ENCODE measurements at places on chromosomes 7 and 10.

DNA sequence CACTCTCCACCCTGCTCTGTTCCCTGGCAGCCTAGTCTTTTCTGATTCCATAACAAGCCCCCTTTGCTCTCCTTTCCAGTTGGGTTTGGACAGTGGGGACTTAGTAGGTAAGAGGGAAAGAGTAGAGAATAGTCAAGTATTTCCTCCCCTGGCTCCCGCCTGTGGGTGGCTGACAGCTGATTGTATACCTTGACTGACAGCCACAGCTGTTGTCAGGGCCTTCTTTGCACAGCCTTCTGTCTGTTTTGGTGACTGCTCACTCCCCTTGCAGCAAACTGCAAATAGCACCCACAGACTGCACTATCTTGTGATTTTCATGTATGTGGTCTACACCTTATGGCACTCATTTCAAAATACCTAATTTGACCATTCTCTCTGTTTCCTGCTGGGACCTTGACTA, 486.3 kb downstream of the ACTR3B start:
- no peak for DNase-seq

DNA sequence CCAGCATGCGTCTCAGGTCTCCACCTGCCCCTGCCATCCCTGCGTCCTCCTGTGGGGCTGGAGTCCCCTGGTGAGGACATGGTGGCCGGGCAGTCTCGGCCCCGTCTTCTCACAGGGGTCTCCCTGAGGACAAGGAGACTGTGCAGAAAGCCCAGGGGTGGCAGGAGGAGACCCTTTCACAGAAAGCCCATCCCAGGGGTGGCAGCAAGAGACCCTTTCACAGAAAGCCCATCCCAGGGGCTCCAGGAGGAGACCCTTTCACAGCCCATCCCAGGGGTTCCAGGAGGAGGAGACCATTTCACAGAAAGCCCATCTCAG, 14.8 kb upstream of the CHST12 start:
- no peak for DNase-seq

GRCh38 chr10:122362621-122363020, 11.9 kb upstream of the PLEKHA1 start:
- DNase-seq, result no peak

GRCh38 chr10:6065835-6066234, 3.7 kb upstream of the IL2RA start:
- DNase-seq, result no peak

DNA sequence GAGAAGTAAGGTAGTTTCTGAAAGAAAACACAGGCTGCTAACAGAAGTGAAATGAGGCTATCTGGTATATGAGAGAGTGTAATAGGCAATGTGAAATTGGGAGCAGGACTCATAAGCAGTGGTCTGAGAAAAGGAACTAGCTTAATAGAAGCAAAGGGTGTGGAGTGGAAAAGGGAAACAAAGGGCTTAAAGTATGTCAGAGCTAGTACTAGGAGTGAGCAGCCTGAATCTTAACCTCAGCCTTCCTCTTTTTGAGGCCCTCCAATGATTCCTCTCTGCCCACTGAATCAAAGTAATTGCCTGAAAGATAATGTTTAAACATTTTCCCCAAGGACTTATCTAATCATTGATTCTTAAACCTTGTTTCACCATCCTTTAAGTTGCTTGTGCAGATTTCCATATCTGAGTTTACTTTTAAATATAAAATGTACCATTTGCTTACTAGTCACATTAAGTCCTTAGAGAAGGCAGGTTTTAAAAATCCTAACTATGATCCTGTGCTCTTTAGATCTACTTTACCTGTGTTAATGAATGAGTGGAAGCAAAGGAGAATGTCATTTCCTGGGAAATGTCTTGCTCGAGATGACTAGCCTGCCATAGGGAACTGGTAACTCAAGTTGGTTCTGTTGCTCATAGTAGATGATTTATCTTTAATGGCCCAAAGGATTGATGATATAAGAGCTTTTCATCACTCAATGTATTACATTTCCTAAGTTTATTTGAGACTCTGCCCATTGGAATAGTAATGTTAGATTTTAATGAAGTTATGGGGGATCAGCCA, 155.0 kb downstream of the SKAP2 start:
- DNase-seq, result no peak

DNA sequence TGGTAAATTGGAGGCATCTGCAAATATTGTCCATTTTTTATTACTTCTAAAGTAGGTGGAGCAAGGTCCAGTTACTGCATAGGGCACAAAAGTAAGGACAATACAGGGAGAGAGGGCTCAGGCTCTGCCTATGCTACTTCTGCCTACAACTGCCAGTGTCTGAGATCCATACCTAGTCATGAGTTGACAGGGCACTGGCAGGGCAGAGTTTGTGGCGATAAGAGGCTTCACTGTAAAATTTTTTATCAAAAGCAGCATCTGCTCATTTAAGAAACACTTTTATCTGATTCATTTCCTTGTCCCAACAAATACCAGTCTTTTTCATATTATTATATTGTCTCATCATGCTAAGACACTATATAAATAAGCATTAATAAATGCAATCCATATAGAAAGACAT, 178.0 kb downstream of the LRRN3 start:
- DNase-seq, result no peak

DNA sequence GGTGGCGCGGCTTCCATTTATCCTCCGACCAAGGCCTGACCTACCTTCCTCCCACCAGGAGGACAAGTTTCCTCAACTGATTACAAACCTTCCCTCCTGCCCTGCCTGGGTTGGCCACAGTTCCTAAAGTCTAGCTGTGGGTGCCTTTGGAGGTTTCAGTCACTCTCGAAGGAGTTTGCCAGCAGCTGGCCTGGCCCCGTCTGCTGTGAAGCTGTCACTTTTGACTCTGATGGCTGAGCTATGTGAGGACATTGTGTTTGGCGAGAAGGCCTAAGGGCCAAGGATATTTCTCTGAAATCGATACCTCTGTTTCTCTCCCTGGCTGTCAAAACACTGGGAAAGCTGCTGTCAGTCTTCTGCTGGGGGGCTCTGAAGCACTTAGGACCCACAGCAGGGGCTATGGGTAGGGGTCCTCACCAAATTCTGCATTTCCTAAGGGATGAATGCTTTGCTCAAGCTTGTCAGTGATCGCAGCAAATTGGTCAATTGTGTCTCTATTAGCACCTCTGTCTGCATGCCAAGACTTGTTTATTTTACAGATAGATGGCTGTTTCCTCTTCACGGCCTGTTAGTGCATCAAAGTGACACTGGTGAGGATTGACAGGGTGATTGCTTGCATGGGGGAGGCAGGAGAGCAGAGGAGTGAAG, 31.9 kb upstream of the SAMD8 start:
- no peak for DNase-seq

- no peak for DNase-seq
Measured at GRCh38 chr10:8211631-8212030, 157.1 kb downstream of the GATA3 start.

DNA sequence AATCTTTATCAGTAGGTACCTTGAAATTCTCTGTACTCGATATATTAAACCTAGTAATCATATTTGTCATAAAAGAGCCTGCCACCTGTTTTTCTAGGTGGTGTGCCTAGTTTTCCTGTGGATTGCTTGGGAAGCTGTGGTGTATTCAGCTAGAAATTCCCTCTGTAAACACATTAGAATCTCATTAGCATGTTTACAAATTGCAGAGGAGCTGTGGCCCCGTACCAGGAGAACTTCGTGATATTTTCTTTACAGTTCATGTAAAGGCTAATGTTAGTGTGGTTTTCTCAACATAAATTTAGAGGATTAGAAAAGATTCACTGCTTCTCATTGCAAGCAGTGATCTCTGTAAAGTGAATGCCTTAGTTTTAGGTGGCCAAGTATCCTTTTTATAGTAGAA, 144.7 kb downstream of the CCSER2 start:
- no peak for DNase-seq

GRCh38 chr7:23207884-23208283, 26.0 kb downstream of the NUP42 start:
- no peak for DNase-seq

Data from left lobe of liver (tissue), 2 donors.